NCI-H1436 treated with DMSO at 0.1 percent for 48 hours (cell line): ENCODE measurements at places on chromosomes 3 and 15.

DNA sequence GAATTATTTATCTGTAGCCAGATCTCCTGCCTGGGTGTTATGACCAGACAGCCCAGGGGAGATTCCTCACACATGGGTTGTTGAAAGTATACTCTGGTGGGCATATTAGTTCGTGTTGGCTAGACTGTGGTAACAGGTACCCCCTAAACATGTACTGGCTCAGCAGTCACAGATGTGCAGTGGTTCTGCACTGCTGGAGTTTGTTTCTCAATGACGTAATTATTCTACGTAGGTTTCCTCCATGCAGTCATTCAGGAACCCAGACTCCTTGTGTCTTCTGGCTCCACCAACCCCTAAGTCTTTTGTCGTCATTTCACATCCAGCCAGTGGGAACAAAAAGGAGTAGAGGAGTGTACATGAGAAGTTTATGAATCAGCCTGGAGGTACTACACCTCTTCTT is 16.2 kb downstream of the LSM3 start:
- DNase-seq = no peak

DNA sequence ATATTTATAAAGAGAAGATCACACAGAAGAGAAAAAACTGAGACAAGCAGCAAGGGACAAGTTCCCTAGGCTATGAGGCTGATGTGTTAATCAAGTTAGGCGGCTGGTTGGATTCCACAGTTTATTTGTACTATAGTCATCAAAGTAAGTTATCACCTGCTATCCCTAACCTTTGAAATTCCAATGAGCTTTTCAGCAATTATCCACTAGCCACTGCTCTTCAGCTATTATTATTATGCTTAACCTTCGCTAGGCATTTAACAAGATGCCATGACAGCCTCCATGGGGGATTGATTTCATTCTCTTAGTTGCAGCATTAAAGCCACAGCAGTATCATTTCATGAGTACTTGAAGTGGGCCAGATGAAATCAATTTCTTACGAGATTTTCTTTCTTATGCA is 699.5 kb upstream of the NAALADL2 start:
- no peak for DNase-seq

DNA sequence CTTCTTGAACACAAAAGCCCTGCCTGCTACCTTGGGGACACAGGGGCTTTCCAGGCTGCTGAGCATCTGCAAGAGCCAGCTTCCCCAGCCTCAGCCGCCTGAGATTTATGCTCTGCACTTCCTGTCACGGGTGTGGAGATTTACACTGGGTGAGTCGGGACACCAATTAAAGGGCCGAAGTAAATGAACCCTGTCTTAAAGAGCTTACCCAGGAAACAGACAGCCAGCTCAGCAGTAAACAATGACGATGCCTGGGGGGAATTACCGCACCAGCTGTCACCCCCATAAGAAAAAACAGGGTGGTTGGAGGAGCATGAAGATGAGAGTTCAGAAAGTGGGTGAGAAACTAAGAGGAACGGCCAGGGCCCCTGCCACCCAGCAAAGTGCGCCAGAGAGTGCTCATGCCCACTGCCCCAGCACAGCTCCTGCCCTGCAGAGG is 37.5 kb upstream of the IQSEC1 start:
- no peak for DNase-seq

- DNase-seq = no peak
These were observed 36.1 kb upstream of the SPESP1 start for GRCh38 chr15:68894208-68894607.

GRCh38 chr3:20523293-20523692 is 337.3 kb upstream of the SGO1 start:
- no peak for DNase-seq

DNA sequence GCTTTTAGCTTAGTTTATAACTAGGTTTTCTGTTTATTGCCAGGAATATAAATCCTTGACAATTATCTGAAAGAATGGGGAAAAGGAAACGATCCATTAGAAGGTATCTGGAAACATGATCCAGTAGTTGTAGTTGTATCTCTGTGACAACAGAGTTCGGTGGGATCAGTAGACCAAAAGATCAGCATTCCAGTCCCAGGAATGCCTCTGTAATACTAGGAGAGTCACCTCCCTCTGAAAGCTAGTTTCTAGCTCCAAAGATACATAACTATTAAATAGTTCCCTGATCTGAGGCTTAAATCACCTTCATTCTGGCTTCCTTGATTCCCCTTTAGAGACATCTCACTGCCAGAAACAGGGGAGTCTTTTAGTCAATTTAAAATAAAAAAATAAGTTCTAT is 34.1 kb downstream of the MB21D2 start:
- DNase-seq = no peak

DNA sequence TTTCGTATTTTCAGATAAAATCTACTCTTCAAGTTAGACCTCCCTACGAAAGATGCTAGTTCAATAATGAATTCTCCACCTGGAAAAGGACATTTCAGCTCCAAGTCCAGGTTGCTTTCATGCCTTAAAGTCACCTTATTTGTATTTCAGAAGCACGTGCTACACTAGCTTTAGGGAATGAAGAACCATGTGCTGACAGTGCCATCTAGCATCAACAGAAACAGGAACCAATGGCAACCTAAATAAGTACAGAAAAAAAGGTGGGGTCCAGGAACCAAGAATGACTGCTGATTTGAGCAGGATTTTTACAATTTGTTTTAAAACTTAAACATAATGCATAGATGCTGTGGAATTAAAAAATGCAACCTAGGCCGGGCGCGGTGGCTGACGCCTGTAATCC is 77.6 kb upstream of the SNRPN start:
- DNase-seq = no peak

GRCh38 chr3:123390865-123391600 is 57.9 kb downstream of the ADCY5 start:
- no peak for DNase-seq

DNA sequence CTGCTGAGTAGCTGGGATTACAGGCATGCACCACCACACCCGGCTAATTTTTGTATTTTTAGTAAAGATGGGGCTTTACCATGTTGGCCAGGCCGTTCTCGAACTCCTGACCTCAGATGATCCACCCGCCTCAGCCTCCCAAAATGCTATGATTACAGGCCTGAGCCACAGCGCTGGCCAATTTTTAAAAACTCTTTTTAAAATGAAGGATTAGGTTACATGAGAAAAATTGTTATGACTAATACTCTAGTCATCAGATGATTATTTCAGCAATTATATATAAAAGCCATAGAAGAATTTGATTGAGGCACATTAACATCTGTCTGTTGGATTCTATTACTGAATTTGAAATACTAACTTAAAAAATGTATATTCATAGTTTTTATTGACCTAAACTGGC is 134.1 kb upstream of the MNS1 start:
- DNase-seq = no peak

DNA sequence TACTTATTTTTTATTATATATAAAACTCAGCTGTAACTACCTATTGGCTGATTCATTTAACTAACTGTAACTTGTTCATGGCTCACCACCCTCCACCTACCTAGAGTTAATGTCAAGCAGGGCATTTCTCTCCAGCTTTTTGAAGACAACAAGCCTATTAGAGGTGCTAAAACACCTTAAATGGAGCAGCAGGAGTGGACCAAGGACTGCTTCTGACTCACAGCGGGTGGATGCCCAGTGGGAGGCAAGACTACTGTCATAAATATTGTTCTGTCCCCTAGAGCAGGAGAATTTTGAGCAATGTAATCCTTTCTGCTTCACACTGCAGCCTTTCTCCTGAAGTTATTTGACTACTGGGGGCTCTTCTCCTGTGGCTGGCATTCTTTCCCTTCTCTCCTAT is 146.9 kb downstream of the CLSTN2 start:
- no peak for DNase-seq

DNA sequence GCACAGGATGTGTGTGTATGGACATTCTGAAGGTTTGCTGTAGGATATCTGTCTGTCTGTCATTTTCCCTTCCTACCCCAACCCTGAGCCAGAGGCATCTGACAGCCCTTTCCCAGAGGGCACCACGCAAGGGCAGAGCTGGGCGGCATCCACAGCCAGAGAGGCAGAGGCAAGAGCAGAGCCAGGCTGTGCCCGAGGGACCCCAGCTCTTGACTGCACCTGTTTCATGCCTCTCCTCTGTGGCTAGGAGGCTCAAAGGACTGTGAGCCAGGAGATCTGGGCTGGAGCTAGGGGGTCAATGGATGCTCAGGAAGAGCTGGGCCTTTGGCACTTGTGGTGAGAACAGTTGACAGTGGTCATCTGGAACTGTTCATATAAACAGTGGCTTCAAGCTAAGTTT is 4.8 kb upstream of the APEH start:
- no peak for DNase-seq

DNA sequence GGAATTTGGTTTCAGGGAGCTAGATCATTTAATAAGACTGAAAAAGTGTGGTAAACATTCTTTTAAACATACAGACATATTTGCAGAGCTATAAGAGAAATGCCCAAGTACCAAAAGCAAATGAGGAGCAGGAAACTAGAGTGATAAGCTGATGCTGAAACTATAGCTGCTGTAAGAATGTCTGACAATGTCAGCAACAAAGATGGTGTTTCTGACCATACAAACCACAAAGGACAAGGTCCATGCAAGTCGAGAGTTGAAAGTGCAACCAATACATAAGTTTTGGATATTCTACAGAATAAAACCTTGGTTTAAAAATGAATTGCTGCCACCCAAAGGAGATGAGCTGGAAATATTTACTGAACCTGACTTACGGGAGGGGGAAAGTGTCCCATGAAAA is 610.2 kb downstream of the TBL1XR1 start:
- DNase-seq = no peak

DNA sequence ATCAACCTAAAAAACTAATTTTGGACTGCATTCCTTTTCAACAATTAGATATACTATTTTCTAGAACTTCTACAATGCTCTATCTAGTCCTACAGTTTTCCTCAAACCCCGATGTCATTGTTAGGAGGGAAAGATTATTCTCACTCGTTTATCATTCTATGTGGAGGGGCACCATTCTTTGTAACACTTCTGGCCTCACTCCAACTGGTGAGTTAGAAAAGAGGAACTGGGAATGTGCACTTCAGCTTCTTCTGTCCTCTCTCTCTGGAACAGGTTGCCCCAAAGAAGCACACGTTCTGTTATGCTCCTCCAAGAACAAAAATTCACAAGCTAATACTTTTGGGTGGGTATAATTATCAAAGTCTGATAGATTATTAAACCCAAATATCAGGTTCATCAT is 137.9 kb downstream of the UACA start:
- no peak for DNase-seq

DNA sequence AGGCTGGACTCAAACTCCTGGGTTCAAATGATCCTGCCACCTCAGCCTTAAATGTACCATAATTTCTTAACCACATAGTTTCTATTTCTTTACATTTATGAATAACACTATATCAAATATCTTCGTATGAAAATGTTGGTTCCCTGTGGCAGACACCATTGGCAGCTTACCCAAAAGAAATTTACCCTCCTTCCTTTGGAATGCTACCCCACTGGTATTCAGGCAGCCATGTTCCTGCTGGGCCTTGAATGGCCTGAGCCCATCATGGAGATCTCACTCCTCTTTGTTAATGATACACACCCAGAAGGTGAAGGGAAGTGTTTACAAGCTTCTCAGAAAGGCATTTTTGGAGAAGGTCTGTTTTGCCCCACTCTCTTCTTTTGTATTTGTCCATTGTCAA is 94.3 kb upstream of the RNF7 start:
- no peak for DNase-seq

DNA sequence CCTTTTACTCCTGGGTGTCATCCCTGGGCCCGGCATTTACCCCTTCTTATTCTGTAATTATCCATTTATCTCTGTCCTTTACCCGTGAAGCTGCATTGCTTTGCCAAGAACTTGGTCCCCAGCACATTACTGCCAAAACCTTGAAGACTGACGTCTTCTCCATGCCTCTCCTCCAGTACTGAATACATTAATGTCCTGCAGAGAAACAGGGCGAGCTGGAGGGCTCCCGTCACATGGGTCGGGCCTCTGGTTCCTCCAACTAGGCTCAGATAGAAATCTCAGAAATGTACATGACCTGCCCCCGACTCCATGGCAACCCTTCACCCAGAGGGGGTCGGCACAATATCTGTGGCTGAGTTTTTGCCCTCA is 445 bp downstream of the EFCAB12 start:
- no peak for DNase-seq

GRCh38 chr15:89114990-89115389 is 26.7 kb downstream of the ABHD2 start:
- no peak for DNase-seq

- no peak for DNase-seq
These were observed 60.4 kb upstream of the PPARG start for GRCh38 chr3:12228461-12228860.

- DNase-seq = no peak
These were observed 56.6 kb downstream of the RLBP1 start for GRCh38 chr15:89164712-89165211.

- DNase-seq = no peak
These were observed 27.7 kb downstream of the CRTC3 start for GRCh38 chr15:90557186-90558084.

GRCh38 chr3:42159706-42160472 is 68.7 kb downstream of the TRAK1 start:
- DNase-seq = no peak

DNA sequence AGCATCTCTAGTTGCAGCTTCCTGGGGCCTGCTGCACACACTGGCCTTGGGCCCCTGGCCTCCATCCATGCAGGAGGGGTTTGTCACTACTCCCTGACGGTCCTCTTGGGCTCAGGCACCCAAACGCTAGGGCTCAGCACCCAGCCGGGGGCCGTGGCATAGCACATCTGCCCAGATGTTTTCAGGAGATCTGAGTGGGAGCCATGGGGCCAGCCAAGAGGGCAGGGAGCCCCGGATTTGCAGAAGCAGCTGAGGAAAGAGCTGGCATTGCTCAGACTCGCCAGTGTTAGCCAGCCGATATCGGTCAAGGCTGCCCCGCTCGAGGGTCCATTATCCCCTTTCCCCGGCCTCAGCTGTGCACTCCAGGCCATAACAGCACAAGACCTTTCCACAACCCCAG is 1.5 kb upstream of the ALDH1A3 start:
- DNase-seq = no peak

DNA sequence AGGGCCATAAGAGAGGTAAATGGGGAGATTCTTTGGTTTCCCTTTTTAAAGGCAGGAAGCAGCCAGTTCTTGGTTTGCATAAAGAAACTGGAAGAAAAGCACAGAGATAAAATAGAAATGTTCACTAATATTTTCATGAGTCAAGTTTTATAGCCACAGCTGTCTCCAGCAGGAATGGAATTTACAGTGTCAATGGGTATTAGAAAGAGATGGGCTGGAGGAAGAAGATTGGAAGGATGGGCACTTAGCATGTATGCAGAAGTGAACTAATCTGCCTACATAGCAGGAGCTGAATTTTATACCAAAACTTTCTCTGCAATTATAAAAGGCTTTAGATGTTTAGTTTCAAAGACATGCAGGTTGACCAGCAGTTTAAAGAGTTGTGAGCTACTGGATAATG is 521.9 kb upstream of the GOLIM4 start:
- no peak for DNase-seq

GRCh38 chr15:61243983-61244593 is 15.0 kb upstream of the RORA start:
- no peak for DNase-seq
